Hindlimb muscle (tissue), 1 donor: ENCODE measurements at places on chromosomes 7 and 10. TPM values are rescaled to one million over a fixed set of nuclear protein-coding genes. Genes with fewer than 3 reads are reported as not detected.
A peak's percentile ranks its signal among the peaks of the same experiment; 100 is the strongest.

DNA sequence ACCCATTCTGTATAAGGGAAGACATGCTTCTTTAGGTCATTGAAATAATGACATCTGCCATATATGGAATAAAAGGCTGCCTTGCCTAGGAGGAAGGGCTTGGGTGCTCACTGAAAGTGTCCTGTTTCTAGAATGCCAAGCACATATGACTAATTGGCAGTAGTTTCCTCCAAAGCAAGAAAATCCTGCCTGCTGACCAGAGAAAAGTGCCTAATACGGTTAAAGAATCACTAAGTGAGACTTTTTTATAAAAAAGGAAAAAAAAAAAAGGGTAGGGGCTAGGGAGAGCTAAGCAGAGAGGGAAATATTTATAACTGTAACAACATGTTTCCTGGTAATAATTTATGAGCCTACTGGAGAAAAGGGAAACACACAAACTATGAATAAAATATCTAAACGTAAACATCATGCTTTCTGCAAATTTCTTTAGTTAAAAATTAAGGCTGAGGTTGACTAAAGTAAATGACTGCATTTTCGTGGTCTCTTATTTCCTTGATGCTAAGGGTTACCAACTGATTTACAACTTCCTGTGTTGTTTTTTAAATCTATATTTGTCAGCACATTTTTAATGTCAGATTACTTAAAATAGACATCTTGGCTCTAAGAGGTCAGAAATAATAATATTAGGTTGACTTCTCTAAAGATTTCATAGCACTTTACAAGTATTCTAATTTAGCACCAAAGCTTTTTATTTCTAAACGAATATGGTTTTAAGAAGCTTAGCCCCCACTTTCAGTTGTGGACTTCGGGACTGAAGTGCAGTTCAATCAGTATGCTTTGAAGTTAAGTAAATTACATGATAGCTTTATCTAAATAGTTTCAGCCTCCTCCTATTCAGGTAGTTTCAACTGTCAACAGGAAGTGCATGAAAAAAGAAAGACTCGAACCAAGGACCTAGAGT is 89.6 kb downstream of the CABCOCO1 start:
- DNase-seq: no peak

- no peak for DNase-seq
Observed at GRCh38 chr7:50369143-50370026, 64.9 kb downstream of the IKZF1 start.

- no peak for DNase-seq
Observed at GRCh38 chr10:72794260-72794659, 99.3 kb upstream of the OIT3 start.

- no peak for DNase-seq
Observed at GRCh38 chr7:129779602-129780256, 168.2 kb downstream of the NRF1 start.

DNA sequence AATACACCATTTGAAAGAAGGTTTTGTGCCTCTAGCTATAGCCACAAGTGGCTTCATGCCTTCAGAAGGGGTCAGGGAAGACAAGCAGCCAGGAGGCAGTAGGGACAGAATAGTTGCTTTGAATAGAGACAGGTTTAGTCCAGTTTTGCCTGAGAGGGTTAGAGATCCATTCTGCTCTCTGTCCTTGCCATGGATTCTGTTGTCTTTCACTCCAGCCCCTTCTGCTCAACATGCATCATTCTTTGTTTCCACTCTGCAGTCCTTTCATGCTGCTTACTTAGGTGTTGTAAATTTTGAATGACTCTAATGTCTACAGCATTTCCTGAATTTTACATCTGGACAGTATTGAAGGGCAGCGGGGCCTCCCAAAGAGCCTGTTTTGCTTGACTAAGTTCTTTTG is 60.3 kb downstream of the CNTNAP2 start:
- DNase-seq: no peak

GRCh38 chr10:100653957-100654781 is 91.2 kb upstream of the PAX2 start:
- peak; percentile 36 for DNase-seq

The SHOC2 gene
- polyA plus RNA-seq: 27.2 TPM

The CYP3A5 gene
- polyA plus RNA-seq: 1.0 TPM
